Central memory CD4-positive, alpha-beta T cell (primary cell): ENCODE measurements at places on chromosomes 3 and 15.

GRCh38 chr3:40379674-40380306 lies 7.2 kb upstream of the ENTPD3 start:
- no peak for DNase-seq

DNA sequence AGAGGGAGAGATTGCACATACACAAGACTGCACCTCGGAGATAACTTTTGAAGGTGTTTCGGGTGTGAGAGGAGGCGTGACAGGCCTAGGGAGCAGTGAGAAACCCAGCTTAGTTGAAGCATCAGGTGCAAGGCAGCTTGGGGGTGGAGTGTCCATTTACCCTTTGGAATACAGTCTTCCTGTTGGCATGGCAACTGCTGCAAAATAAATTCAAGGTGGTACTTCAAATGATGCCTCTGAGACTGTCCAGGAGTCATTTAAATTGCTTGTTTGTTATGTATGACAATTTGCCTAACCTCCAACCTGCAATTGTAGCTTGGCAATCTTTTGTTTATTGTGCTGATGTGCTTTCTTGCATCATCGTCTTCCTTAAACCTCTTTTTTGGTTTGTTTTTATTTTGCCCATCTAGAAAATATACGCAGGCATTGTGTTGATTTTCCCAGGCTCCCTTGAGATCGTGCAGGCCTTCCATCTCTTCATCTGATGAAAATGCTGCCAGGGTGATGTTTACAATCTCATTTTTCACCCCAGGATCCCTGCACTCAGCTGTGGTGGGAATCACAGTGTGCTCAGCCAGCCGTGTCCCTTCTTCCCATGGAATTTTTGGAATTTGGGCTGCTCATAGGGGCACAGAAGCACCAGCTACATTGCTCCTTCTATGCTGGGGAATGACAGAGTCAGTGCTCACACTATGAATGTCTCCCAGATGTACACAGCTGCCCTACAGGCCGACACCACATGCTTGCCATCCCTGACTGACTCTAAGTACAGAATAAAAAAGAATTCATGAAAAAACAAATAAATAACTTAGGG lies 583.1 kb upstream of the CFAP20DC start:
- DNase-seq = no peak

- DNase-seq = no peak
Measured at GRCh38 chr3:127589600-127590281, 792 bp downstream of the TPRA1 start.

DNA sequence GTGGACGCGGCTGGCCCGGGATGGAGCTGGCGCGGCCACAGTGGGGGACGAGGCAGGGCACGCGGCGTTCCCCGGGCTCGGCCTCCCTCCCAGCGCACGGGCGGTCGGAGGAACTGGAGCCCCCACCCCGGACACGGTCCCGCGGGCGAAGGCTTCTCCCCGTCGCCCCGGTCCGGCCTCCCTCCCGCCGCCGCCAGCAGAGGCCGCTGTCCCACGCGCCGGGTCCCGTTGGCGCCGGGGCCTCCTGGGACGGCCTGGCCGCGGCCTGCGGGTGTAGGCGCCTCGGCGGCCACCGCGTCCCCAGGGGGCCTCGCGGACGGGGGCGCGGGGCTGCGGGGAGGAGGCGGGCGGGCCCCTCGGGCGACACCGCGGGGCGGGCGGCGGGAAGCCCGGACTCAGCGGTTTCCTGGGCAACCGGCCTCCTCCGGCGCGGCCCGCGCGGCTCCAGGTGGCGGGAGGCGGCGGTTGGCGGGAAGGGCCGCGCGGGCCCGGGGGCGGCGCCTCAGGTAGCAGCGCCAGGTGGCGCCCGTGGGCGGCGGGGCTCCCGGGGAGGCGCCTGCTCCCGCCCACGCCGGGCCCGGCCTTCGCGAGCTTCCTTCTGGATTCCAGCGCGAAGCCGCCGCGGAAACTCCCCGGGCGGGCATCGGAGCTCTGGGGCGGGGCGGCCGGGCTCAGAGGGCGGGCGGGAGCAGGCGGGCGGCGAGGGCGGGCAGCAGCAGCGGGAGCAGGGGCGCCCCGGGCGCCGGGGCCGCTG lies 26.7 kb downstream of the MELTF start:
- peak; percentile 77 for DNase-seq

GRCh38 chr3:136377508-136377907 lies 127.4 kb downstream of the PCCB start:
- no peak for DNase-seq

- DNase-seq = no peak
Measured at GRCh38 chr3:53159156-53160060, 1.6 kb upstream of the PRKCD start.

DNA sequence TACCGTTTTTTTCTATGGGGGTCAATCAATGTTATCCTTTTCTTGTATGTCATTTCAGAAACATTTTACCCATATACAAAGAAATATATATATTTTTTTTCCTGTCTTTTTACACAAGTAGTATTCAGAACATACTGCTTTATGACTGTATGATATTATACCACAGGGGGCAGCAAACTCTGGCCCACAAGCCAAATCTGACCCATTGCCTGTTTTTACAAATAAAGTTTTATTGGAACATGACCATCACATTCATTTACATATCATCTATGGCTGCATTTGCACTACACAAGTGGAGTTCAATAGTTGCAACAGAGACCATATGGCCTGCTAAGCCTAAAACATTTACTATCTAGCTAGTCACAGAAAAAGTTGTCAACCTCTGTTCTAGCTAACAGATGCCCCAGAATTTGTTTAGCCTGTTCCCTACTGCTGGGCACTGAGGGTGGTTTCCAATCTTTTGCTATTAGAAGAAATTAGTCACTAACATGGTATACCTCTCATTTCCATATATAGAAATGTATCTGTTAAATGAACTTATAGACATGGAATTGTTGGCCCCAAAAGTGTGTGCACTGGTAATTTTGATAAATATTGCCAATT lies 57.7 kb downstream of the BFSP2 start:
- no peak for DNase-seq

DNA sequence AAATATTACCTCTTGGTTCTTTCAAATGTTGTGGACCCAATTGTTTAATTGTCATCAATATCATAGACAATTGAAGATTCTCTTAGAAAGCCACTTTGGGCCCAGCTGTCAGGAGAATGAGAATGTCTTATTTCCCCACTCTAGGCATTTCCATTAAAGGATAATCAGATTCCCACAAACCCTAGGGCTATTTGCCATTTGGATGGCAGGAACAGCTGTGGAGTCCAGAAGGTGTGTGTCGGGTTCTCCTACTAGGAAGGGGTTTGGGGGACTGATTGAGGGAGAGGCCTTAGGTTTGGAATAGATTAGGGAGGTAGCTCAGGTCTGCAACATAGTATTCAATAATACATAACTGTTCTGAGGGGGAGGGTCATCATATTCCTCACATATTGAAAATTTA lies 35.2 kb upstream of the PLSCR5 start:
- no peak for DNase-seq

DNA sequence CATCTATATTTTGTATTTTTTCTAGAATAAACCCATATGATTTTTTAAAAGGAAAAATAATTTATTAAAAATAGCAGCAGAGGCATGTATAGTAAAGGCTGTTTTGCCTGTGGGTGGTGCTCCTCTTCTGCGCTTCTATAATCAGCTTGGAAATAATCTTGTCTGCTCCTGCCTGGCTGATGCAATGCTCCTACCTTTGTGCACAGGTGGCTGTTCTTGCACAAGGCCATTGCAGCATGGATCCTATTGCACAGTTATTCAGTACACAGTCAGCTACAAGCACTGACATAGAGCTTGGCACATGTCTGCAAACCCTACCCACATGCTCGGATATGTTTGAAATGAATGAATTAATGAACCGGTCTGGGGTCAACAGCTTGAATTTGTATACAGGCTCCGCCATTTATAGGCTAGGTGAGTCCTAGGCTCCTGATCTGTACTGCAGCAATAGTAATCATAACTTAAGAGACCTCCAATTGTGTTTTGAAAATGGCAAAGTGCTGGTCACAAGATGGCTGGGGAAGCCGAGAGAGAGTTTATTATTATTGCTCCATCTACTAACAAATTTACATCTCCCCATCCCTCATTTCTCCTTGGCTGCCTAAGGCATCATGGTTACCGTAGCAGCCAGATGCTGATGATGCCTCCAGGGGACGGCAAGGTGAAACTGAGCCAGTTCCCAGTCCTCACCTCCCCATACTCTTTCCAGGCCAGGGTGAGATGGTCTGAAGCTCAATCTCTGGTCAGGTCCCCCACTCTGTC lies 532 bp upstream of the RTP1 start:
- no peak for DNase-seq

GRCh38 chr3:8617921-8618320 lies 26.7 kb downstream of the SSUH2 start:
- no peak for DNase-seq

- DNase-seq = no peak
Measured at GRCh38 chr3:190912736-190913135, 50.2 kb upstream of the GMNC start.

DNA sequence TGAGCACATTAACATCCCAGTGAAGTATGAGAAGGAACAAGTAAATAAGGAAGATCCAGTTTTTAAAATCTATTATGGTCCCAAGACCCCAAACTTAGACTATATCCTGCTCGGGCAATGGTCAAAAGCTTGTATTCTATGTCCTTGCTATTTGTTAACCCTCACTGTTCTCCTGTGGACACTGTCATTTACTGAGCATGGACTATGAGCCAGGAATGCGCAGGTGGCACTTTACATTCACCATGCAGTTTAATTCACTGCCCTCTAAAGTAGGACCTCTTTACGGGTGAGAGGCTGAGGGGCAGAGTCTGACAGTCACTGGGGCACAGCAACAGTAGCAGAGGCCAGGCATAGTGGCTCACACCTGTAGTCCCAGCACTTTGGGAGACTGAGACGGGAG lies 28.6 kb downstream of the SPATA12 start:
- no peak for DNase-seq

DNA sequence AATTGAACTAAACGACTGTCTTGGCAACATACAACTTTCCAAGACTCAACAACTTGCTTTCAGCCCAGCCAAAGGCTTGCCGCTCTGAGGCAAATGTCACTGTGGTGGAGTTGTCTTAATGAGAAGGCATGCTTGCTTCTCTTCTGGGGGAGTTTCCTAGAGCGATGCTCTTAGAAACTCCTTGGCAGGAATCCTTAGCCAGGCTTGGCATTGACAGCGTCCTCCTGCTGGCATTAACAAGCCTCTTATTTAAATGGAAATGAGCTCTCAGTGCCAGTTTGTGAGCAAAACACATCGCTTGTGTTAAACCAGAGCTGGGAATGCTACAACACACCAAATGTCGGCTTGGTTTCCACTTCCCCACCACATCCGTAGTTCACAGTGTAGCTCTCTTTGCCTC lies 265.5 kb upstream of the TPRG1 start:
- DNase-seq = no peak

GRCh38 chr3:65024148-65024547 lies 336.3 kb upstream of the ADAMTS9 start:
- DNase-seq = no peak

DNA sequence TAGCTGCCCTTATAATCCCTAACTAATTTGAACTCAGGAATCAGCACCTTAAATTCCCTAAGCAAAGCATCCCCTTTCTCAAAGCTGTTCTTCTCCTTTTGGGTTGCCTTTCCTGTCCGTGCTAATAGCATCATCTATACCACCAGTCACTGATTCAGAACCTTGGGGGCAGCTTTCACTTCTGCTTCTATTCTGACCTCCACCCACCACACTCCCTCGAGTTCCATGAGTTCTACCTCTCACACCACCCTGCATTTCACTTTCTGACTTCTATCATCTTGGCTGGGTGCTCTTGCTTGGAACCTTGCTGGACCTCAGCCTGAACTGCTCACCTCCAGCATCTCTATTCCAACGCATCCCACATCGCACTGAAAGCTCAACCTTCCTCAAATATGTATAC lies 55.4 kb upstream of the KCNMB2 start:
- no peak for DNase-seq

DNA sequence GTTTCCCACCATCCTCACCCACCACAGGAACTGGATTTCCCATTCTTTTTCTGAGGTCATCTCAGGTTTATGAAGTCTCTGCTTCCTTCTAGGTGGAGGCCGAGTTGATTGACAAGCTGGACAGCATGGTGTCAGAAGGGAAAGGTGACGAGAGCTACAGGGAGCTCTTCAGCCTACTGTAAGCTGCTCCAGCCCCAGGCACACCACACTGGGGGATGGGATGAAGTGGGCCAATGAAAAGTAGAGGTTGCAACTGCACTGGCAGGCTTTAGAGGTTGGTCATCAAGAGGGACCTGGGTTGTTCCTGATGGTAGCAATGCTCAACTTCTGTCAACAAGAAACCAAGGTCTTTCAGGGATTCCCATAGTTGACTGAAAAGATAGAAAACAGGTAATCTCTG lies 55.0 kb upstream of the MANF start:
- DNase-seq = no peak

DNA sequence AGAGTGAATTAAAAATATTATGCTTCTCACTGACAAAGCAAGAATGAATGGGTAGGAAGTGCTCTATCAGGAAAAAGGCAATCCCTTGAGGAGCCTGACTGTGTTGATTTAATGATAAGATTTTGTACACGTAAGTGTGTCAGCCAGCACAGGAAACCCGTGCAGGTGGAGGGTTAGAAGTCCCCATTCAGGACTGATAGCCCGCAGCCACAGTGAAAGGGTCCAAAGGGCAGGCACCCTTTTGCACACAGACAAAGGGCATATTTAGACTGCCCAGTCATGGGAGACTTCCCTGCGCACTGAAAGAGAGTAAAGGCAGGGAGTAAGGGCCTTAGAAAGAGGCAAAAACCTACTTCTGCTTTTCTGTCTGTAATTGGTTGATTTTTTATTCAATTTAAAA lies 26.4 kb upstream of the SKIL start:
- DNase-seq = no peak

DNA sequence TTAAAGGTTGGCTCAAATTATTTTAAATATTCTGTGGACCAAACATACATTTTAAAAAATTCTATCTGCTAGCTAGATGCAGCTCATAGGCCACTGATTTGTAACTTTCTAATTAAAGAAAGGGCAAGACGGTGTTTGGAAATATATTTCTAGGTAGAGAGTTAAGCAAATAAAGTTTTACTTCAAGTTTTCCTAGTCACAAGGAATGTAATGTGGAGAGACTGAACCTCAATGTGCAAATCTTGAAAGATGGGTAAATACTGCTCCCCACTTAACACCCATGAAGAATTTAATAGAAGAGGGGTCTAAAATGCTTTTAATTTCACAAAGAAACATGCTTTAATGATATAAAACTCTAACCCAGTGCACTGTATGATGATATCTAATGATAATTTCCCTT lies 175.2 kb downstream of the TIGIT start:
- no peak for DNase-seq

DNA sequence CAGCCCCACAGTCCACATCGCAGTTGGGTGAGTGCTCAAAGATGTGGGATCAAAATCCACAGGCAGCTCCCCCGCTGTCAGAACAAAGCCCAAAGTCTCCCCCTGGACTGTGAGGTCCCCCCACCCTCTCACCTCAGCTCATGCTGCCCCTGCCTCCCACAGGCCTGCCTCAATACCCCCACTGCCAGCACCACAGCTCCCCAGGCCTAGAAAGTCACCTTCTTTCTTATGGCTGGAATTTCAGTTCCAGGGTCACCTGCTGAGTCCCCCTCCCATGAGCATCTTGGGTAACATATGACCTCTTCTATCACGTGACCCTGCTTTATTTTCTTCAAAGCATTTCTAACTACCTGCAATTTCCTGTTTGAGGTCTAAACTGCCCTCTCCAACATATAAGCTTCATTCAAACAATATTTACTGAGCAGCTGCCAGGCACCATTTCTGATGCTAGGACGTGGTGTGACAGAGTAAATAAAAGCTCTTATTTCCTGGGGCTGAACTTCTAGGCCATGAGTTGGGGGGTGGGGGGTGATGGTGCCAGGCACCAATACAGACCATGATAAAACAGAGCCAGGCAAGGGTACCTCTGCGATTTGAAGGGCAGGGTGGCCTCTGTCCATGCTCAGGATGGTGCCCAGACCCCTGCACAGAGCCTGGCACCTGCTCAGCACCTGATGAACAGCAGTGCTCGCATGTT lies 2.4 kb upstream of the TMEM89 start:
- DNase-seq = no peak
